ENCODE measurements at places on chromosomes 1 and 21.

DNA sequence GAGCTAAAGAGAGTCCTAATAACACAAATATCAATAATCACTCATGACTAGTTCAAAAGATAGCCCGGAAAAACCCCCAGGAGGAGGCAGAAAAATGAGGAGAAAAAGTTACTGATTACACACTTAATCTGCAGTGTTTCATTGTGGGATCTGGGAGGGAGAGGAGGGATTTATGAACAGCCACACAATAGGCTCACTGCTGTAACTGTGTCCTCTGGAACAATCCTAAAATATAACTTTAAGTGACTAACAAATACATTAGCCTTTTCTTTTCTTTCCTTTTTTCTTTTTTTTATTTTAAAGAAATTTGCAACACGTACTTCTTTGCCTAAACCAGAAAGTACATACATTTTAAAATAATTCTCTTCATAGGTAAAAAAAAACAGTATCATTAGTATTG is 106.3 kb upstream of the LBR start:
- no peak for DNase-seq

DNA sequence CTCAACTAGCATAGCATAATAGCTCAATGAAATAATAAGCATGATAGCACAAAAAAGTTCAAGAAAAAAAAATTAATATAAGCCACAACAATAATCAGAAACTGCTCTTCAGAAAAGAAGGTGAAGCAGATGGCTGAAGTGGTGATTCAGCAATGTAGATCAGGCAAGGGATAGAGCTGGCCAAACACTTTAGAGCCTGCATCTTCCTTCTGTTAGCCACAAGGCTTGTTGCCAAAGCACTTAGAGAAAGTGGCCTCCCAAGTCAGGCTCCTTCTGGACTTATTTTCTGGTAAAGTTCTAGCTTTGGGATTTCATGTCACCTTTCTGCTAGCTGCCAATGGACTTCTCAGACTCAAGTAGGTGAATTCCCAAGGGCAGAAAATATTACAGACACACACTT is 60.3 kb upstream of the C1orf87 start:
- DNase-seq = no peak

DNA sequence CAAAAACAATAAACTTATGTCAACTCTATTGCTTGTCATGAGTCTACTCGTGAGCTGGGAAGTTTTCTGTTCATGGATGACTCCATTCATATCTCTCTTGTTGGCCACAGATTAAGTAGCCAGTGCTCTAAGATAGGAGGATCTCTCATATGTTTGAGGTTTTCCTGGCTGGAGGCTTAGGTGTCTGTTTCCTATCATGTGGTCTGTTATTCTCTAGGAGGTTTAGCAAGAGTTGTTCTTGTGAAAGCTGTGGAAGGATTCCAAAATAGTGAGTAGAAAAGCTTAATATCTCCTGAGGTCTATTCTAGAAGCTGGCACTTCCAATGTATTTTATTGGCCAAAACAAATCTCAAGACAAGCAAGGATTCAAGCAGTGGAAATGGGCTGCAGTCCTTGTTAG is 5.8 kb upstream of the KRTAP20-2 start:
- DNase-seq = no peak

DNA sequence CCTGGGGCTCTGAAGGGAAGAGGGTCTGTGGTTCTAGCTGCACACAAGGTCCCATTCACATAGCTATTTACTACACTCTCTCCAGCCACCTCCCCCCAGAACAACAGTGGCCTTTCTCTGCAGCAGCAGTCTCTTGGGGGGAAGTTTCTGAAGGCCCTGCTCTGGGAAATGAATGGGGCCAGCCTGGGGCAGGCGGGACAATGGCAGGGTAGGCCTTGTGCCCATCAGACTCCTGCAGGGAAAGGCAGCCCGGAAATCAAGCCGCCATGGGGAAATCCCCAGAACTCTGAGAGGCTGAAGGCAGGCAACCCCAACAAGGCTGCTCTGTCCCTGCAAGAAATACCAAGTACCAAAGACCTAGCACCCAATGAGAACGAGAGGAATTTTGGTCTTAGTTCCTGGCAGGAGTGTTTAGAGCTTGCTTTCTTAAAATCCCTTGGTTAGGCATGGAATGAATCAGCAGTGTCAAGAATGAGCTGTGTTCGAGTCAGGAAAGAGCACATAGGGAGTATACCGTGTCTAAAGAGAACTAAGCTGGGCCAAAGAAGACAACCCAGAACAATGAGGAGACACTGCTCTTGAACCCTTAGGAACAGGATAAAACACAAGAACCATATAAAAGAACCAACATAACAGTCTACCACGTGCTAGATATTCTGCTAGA is 11.3 kb downstream of the ARHGEF11 start:
- DNase-seq = no peak

DNA sequence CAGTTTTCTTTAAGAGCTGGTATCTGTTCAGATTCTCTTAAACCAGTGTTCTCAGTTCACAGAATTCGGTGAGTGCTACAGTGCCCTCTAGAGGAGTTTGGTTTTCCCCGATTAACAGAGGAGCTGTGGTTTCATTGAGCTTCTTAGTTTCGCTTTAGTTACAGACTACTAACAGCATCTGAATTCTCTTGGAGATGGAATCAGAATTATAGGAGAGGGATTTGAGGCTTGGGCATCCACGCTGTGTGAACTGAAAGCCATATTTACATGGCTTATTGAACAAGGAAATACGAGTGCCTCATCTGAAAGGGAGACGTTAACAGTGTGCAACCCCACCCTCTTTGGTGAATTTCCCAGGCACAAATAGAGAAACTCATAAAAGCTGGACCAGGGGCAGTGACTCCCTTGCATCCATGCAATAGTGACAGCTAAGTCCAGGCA is 202.0 kb downstream of the USH2A start:
- DNase-seq = peak; percentile 62

GRCh38 chr1:181044449-181044966 is 10.7 kb downstream of the MR1 start:
- DNase-seq = peak; percentile 81

DNA sequence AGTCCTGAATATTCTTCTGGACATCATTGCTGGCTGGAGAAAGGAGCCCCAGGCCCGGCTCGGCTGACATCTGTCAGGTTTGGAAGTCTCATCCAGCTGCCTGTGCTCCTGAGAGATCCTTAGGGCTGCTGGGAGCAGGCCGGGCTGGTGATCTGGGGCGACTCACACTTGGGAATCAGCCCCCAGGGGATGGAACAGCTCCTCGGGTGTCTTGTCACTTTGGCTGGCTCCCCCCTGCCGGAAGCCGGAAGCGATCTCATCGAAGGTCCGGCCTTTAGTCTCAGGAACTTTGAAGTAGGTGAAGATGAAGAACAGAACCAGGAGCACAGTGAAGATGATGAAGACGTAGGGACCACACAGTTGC is 31.8 kb downstream of the SLC2A1 start:
- no peak for DNase-seq

GRCh38 chr1:100875228-100875627 is 19.4 kb downstream of the EXTL2 start:
- no peak for DNase-seq

DNA sequence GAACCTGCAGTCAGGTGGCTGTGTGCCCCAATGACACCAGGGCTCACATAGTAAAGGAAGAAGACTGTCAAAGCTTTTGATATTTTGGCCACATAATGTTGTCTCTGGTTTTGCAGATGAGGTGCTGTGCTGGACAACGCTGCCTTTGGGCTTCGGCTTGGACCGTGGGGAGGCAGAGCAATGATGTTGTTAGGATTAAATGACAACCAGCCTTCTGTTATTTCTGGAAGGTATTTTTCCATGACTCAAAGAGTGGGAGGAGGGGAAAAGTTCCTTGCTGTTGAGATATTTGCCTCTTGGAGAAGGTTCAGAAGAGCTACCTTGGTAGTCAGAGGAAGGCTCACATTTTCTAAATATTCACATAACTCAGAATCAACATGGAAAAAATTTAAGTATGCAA is 187.3 kb upstream of the GALNT2 start:
- no peak for DNase-seq

- no peak for DNase-seq
These were observed 104.9 kb downstream of the EPHB2 start for GRCh38 chr1:22815421-22816066.

DNA sequence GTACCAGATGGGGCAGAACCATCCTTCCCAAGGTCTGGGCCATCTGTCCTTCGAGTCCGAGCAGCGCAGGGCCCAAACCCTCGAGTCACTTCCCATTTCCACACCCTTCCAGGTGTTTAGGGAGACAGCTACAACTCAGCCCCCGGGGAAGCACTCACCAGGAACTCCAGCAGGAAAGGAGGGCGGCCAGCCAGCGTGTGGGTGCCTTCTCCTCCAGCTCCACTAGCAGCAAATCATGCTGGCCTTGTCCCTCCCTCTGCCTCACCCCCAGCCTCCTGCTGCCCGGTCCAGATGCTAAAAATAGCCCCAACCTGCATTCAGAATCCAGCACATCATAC is 56.1 kb downstream of the RIPK4 start:
- no peak for DNase-seq

DNA sequence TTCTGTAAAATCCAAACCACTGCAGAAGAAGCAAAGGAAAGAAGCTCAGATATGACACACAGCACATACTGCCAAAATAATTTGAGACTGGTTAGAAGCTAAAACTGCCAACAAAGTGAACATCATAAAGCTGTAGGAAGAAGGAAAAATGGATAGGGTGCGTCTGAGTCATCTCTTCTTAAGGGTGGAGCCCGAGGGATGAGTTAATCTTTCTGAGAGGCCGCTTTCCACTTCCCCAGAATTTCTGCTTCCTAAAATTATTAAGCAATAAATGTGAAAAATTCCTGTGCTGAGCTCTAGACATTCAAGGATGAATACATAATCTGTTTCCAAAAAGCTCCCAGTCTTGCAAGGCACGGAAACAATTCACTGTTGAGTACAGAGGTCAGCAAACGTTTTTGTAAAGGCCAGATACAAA is 20.1 kb downstream of the PPT1 start:
- no peak for DNase-seq

- no peak for DNase-seq
These were observed 10.5 kb downstream of the AIM2 start for GRCh38 chr1:159066108-159066507.

GRCh38 chr1:154427173-154428139 is 22.3 kb downstream of the IL6R start:
- DNase-seq = no peak

DNA sequence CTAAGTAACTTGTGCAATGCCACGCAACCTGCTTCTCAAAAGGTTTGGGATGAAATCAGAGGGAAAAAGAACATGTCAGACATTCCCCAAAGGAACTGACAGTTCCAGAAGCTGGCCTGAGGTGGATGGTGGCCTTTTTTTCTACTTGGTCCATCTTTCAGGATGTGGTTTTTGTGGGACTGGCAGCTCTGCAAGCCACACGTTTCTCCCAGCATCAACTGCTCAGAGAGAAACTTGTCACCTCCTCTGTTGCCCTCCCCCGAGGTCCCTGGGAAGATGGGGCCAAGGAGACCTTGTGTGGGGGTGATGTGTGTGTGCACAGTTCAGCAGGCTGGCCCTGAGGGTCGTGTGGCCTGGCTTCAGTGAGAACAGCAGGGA is 2.5 kb upstream of the DHRS3 start:
- DNase-seq = peak; percentile 80

DNA sequence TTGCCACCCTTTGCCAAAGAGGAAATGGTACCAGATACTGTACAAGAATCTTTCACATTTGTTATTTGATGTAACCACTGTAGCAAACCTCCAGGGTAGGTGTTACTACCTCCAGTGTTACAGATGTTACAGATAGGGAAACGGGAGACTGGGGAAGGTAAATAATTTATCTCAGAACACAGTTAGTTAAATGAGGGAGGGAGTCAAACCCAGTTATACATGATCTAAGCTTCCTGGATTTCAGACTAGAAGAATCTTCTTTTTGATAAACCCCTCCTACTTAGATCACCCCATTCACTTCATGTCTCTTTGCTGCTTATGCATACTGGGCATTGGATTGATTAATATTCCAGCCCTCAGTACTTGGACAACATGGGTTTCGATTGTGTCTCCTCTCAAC is 276.4 kb downstream of the HHAT start:
- no peak for DNase-seq

DNA sequence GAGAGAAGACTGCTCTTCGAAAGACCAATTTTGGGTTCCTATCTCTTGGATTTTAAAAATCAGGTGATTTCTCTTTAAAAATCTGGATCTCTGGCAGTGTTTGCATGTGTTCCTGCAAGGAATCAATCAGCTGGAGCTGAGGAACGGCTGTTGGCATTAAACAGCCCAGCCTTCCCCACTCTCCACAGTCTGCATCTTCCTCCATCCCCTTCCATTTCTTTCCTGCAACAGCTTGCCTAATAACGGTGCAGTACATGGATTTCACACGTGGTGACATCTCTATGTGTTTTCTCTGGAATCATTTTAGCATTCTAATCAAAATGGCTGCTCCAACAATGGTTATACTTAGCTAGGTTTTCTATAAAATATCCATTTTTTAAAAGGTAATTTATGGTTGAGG is 20.0 kb downstream of the RIPPLY3 start:
- DNase-seq = no peak

DNA sequence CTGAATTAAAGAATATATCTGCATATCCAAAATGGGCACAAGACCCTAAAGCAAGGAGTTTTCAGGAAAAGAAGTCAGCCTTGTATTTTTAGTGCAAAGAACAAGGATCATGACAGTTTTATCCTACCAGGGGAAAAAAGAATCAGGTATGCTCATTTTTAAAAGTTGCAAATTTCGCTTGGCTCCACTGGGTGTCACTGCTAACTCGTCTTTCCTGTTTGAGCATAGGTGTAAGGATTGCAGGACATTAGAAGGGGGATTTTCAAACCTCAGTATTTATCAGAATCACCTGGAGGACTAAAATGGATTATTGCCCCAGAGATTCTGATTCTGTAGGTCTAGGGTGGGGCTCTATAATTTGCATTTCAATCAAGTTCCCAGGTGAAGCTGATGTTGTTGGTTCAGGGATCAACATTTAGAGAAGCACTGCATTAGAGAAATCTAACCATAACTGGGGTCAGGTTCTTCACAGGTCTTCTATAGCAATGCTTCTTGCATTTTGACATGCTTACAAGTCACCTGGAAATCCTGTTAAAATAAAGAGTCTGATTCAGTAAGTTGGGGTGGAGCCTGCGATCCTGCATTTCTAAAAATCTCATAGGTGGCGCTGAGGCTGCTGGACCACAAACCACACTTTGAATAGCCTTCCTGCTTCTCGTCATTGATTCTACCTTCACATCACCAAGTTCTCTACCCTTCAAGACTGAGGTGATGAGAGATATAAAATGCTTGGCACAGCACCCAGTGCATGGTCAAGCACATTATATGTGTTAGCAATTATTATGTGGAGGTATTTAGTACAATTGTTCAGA is 39.6 kb downstream of the NUF2 start:
- DNase-seq = peak; percentile 11

- no peak for DNase-seq
These were observed 8.1 kb downstream of the IL6R start for GRCh38 chr1:154413177-154413783.

DNA sequence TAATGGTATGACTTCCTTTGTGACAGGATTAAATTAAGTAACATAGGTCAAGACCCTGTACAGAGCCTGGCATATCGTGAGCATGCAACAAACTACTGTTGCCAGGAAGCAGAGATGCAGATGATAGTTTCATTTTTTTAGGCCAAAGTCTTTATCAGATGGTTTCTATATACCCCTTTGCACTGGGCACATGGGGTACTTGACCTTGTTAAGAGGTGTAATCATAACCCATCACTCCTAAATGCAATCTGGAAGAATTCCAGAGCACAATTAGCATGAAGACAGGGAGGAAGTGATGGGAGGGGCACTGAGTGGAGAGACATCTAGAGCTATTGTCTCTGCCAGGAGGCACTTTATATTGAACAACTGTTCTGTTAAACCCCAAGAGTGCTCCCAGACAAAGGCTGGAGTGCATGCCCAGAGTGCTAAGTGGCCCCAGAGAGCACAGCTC is 22.1 kb downstream of the ZBTB17 start:
- no peak for DNase-seq

Measured in NB4 (cell line).